Activated CD8-positive, alpha-beta memory T cell treated with anti-CD3 and anti-CD28 coated beads, Interleukin-2, amount 50 U/mL, for 4 hours (primary cell): ENCODE measurements at places on chromosomes 4 and X.

DNA sequence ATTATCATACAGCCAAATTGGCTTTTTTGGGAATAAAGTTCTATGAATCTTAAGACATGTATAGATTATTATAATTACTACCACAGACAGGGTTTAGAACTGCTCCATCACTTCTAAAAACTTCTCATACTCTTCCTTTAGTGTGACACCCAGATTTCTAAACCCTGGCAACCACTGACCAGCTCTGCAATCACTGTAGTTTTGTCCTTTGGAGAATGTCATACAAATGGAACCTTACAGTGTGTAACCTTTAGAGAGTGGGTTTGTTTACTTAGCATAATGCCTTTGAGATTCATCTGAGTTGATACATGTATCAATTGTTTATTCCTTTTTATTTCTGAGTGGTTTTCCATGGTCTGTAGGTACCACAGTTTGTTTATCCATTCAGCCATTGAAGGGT is 95.0 kb downstream of the TMEM164 start:
- DNase-seq: no peak

GRCh38 chr4:155891058-155891457 is 12.4 kb upstream of the TDO2 start:
- DNase-seq: no peak

- DNase-seq: no peak
Measured at GRCh38 chr4:137946453-137947174, 295.5 kb downstream of the SLC7A11 start.

DNA sequence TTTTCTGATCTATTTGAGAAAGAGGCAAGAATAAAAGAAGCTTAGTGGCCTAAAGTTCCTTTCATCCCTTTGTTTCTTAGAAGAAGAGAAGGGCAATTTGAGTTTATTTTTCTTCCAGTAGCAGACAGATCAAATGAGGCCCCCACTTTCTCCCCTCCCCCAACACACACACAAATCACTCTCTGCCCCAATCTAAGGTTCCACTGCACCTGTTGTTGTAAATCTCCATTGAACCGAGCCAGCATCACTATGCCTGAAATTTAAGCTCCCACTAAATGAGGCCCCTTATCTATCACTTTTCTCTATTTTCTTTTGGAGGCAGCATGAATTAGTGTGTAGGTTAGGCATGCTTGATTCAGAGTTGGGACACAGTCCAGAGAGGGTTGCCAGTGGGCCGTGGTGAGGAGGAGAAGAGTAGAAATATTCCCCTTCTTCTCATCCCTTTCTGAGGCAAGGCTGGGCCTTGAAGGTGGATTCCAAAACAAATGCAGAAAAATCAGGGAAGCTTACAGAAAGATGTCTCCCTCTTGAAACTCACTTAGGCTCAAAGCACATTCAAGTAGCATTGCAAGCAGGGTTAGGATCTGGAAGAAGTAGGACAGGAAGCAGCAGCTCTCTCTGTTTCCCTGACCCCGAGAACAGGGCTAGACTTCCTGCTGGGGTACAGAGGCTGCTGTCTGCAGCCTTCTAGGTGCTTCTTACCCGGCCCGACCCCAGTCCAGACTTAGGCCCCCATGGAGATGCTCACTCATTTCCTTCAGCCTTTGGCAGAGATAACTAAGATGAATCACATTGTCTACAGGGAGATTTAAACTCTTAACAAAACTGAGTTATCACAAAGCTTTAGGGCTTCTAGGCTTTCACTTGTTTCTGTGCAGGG is 70.7 kb downstream of the RASL11B start:
- DNase-seq: no peak

DNA sequence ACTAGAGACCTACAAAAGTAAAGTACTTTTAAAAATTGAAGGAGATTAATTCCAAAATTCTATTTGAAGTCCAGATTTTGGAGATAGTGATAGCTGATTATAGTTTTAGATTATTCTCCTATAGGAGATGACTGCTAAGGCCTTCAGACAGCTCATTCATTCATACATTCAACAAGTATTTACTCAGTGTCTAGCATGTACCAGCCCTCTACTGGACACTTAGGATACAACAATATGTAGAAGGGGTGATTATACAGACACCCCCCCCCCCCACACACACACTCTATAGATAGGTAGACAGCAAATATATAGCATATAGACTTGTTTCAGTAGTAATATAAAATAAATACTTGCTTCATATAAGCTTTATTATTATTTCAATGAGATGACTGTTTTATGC is 60.4 kb upstream of the TAF9B start:
- DNase-seq: no peak

GRCh38 chr4:152024881-152025280 is 264.1 kb upstream of the GATB start:
- no peak for DNase-seq

- DNase-seq: no peak
Measured at GRCh38 chrX:107542500-107542899, 85.8 kb upstream of the PRPS1 start.

DNA sequence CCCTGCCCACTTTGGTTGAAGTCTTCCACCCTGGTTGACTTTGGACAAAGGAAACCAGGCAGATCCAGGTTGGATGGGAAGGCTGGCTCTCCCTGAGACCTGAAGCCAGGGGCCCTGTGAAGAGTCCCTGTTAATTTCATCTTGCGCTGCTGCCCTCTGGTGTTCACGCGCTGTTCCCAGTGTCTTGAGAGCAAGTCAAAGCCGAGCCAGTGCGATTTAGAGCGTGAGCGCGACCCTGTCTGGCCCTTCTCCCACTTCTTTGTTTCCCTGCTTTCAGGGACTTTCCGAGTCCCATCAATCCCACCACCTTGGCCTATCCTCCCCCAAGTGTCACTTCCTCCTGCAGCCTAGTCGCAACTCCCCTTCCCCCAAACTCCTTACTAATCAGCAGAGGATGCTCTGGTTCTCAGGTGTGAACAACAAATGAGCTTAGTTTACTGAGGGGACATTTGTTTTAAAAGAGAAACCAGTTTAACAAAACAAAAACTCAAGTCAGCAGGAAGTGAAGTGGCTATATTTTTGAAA is 25.8 kb upstream of the CHRNA9 start:
- peak; percentile 91 for DNase-seq

DNA sequence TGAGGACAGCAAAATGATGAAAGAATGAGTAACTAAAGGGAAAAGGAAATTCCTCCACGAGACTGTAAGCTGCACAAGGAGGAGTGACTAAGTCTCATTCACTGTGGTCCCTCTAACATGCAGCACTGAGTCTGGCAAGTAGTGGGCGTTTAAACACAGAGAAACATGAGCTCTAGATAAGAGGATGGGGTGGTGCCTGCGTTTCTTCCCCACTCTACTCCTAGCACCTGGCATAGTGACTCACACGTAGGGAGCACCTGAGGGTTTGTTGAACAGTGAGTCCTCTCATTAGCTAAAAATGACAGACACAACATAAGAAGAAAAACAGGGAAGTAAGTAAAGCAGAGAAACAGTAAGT is 105.8 kb upstream of the CBR4 start:
- DNase-seq: no peak

GRCh38 chrX:16578218-16578617 is 71.7 kb upstream of the S100G start:
- no peak for DNase-seq

- DNase-seq: no peak
Measured at GRCh38 chr4:8188085-8188484, 11.0 kb upstream of the SH3TC1 start.

DNA sequence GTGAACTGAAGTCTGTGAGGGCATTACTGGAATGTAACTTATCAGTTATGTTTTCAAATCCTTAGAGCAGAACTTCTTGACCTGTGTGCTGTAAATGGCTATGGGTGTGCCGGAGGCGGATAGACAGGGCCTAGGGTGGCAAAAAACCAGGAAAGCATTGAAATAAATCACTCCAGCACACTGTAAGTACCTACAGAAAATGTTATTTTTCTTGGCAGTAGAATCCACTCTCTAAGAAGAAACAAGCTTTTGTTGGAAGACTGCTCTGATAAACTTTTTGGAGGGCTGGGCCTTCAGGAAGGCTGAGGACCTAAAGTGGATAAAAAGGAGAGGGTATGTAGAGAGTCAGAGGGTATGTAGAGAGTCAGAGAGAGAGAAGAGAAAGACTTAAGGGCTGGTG is 14.9 kb downstream of the CPE start:
- no peak for DNase-seq

GRCh38 chr4:112637552-112637866 is 566 bp downstream of the LARP7 start:
- DNase-seq: no peak

- no peak for DNase-seq
Measured at GRCh38 chrX:103107836-103108235, 14.9 kb upstream of the NXF3 start.

DNA sequence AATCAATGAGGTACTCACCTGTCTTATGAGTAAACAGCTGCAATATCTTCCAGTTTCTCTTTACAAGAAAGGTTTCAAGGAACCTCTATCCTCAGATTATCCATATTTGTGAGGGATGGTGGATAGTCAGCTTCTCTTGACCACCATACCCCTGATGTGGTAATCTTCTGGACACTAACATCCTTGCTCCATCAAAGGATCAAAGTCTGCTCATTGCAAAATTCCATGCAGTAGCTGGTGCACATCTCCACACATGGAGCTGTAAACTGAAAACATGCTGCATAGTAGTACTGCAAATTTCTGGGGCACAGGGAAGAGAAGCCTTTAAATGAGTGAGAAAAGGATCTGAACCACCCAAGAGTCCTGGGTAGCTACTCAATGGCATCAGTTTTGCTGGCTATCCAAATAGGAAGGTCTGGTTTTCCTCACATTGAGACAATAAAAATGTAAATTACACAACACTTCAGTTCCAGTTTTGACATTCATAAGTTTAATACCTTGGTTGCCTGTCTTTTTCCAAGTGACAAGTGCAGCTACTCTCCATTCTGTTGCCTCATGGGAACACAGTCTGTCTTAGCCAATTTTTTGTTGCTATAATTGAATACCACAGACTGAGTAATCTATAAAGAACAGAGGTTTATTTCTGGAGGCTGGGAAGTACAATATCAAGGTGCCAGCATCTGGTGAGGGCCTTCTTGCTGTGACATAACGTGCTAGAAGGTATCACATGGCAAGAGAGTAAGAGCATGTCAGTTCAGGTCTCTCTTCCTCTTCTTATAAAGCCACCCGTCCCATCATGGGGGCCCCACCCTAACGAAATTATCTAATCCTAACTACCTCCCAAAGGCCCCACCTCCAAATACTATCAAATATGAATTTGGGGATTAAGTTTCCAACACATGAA is 34.4 kb upstream of the ARHGEF6 start:
- no peak for DNase-seq

GRCh38 chr4:74483226-74483911 is 38.4 kb downstream of the AREG start:
- DNase-seq: no peak

DNA sequence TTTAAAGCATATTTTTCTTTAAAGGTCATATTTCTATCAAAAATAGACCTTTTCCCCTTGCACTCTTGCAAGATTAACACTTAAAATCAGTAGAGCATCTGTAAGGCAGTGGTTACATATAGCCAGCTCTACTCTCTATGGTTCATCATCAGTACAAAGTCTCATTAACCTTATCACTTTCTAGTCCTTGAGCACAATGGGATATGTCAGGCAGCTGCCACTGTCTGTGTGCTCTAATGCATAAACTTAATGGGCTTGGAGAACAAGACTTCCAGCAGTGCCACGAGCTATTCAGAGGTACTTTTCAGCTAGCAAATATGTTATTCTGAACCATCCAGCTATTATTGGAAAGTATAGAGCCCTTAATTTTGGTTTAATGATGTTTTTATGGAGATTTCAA is 393.7 kb downstream of the GASK1B start:
- no peak for DNase-seq

- no peak for DNase-seq
Measured at GRCh38 chr4:121306931-121307330, 73.9 kb downstream of the QRFPR start.

GRCh38 chr4:111399623-111400022 is 745.6 kb upstream of the FAM241A start:
- no peak for DNase-seq

- no peak for DNase-seq
Measured at GRCh38 chrX:152025656-152026440, 51.4 kb upstream of the GABRE start.

- peak; percentile 39 for DNase-seq
Measured at GRCh38 chrX:51894697-51895336, 1.4 kb downstream of the MAGED1 start.

DNA sequence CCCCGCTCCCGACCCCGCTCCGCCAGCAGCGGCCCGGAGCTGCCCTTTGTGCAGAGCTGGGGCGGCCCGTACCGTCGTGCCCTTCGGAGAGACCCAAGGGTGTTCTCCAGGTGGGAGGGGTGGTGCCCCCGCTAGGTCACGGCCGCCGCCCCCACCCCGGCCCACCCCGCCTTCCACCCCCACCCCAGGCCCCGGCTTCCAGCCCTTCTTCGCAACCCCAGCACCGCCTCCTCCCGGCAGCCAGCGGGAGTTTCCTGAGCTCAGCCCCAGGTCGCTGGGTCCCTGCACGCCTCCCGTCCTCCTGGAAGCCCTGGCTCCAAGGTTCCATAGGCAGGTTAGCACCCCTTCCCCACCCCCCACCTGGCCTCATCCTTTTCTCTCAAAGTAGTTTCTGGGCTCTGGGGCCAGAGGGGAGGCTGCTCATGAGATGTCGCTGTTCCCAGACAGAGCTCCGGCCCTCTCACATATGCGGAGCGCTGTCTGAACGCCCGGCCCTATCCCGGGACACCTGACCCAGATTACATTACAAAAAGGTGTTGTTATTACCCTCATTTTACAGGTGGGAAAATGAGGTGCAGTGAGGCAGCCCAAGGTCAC is 25.2 kb upstream of the FGFR3 start:
- DNase-seq: no peak

DNA sequence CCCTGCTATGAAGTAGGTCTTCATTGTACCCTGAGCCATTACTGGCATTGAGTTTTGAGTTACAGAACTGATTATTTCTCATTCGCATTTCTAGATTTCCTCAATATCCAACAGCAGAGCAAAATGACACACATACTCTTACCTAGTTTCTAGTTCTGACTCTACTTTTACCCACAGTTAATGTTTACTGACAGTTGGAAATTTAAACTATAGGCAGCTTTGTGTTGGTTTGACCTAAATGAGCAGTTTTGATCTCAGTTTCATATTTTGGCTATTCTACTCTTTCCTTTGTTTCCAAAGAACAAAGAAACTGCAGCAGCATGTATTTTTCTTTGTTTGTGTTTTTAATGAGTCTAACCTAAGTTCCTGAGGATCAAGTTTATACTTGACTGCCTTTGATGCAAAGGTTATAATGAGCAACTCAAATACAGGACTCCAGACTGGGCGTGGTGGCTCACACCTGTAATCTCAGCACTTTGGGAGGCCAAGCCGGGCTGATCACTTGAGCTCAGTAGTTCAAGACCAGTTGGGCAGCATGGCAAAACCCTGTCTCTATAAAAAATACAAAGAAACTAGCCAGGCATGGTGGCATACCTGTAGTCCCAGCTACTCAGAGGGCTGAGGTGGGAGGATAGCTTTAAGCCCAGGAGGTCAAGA is 30.4 kb downstream of the TXK start:
- no peak for DNase-seq

- no peak for DNase-seq
Measured at GRCh38 chr4:11537846-11538245, 109.2 kb upstream of the HS3ST1 start.

GRCh38 chr4:83449009-83449408 is 6.6 kb downstream of the HELQ start:
- DNase-seq: no peak

GRCh38 chr4:105921301-105921700 is 26.0 kb downstream of the NPNT start:
- DNase-seq: no peak

- DNase-seq: no peak
Measured at GRCh38 chr4:124177647-124178425, 534.7 kb downstream of the ANKRD50 start.
